ENCODE measurements at places on chromosomes 7 and 10.

DNA sequence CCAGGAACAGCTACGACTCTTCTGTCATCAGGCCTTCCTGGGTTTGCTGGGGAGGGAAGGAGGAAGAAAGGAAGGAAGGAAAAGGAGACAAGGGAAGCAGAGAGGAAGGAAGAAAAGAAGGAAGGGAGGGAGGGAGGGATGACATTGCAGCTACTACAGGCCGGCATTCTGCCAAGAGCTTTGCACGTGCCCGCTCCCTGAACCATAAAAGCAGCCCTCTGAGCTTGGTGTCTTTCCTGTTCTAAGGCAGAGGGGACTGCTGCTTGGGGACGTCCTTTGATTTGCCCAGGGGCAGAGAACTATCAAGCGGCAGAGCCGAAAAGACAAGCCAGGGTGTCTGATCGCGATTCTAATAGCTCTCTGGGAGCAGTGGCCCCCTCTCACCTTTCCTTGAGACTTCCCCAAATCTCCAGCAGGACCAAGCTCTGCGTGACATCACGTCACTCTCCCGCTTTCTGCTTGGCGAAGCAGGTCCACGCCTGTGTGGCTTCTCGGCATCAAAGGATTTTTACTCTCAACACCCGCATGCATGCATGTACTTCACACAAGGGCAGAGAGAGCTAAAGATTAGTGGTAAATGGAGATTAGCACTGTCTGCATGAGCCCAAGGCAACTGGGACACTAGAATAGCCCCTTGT lies 167.8 kb upstream of the AUTS2 start:
- no peak for DNase-seq

DNA sequence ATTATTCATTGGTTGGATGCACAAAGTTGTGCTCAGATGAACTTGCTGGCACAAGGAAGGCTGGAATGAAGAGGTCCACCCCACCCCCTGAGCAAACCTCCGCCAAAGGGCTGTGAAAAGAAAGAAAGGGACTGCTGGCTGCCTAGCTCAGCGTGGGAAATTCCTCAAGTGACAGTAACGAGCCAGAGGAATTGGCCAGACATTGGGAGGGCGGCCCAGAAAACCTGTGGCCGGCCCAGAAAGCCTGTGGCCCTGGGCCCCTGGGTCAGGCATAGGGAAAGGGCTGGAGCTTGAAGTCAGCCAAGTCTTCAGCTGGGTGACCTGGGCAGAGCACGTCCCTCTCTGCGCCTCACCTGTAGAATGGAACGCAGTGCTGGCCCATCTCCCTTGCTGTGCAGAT lies 30.6 kb upstream of the CTBP2 start:
- DNase-seq = no peak

- no peak for DNase-seq
Measured at GRCh38 chr7:47937711-47938573, 10.3 kb downstream of the PKD1L1 start.

DNA sequence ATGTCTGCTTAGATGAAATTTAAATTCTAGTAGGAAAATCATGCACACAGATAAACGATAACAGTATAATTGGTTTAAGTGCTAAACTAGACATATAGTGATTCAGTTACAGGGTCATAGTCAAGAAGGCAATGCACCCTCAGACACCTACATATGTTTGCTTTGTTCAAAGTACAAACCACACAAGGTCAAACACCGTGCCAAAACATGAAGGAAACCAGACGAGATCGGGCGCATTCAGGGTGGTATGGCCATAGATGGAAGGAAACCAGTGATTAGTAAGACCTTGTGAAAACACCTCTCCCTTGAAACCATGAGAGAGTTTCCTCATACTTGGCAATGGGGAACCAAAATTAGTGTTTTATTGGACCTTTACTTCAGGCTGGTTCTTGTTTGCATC lies 906.9 kb downstream of the PCDH15 start:
- no peak for DNase-seq

DNA sequence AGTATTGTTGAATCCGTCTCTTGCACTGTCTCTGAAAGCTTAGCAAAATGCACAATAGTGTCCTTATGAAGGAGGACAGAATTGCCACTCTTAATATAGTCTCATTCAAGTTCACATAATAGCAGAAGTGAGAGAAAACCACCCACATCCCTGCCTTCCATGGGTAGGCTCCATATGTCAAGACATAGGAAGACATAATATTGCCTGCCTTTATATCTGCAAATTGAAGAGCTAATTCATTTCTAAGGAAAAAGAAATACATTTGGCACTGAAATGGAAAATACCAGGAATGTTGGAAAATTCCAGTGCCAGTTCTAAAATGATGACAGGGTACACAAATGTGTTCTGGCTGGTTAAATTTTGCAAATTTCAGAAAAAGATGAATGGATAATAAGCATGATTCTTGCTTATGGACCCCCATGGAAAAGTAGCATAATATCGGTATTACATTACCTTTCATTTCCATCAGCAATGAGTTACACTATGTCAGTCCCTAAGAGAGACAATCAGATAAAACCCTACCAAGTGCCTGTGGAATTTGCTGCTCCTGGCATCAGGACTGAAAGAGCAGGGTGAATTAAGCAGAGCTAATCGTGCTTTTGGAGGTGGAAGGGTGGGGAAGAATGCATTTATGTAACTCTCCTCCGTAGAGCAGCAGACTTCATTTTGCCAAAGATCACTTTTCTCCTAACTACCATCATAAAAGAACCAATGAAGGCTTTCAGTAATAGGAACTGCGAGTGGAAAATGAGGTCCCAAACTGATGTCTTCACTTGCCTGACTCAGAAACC lies 312.6 kb downstream of the FGFR2 start:
- DNase-seq = no peak

Measured in kidney glomerular epithelial cell (primary cell).